ENCODE measurements at places on chromosomes 7 and 10. TPM values are rescaled to one million over a fixed set of nuclear protein-coding genes. Genes with fewer than 3 reads are reported as not detected.

The EN2 gene
- total RNA-seq, result not detected

The DENND10 gene
- 36.0 TPM for total RNA-seq

GRCh38 chr10:62578916-62579315, 204.7 kb downstream of the ZNF365 start:
- no peaks in the 10 kb centered on the region for H3K27me3 ChIP-seq
- peaks cover 3% of the 10 kb centered on the region for H3K4me1 ChIP-seq
- no peak for DNase-seq
- no peak overlapping the region for H3K4me3 ChIP-seq

DNA sequence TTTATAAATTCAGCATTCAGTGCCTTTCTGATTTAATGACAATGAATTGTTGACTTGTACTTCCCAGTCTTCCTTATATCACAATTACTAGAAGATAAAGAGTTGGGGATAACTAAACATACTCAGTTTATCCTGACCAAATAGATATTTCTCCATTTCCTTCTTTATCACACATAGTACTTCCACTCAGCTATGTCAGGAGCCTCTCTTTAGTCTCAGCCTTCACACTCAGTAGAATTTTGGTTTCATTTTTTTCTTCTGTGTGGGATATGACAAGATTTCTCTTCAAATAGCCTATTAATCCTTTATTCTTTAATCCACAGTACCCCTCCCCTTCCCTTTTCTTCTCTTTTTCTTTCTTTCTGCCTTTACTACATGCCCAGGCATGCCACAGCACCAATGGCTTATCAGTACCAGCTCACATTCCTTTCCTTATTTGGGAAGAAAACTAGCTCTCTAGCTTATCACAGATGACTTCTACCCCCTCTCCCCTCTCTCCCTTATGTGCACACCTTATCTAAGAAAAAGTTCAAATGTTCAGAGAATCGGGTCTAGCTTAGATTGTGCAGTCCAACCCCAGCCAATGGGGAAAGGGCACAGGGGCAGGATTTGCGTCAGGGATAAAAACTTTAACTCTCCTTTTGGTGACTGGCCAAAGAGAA, 109.0 kb downstream of the PHF14 start:
- no peak for DNase-seq
- no peaks in the 10 kb centered on the region for H3K4me1 ChIP-seq
- peaks cover 6% of the 10 kb centered on the region for H3K36me3 ChIP-seq
- H3K4me3 ChIP-seq, result no peak overlapping the region
- no peak overlapping the region for H3K27ac ChIP-seq
- H3K27me3 ChIP-seq, result no peaks in the 10 kb centered on the region

- H3K27ac ChIP-seq, result no peak overlapping the region
- no peaks in the 10 kb centered on the region for H3K27me3 ChIP-seq
- no peaks in the 10 kb centered on the region for H3K4me1 ChIP-seq
- DNase-seq, result no peak
Measured at GRCh38 chr10:114584419-114584818, 73.7 kb downstream of the ABLIM1 start.

DNA sequence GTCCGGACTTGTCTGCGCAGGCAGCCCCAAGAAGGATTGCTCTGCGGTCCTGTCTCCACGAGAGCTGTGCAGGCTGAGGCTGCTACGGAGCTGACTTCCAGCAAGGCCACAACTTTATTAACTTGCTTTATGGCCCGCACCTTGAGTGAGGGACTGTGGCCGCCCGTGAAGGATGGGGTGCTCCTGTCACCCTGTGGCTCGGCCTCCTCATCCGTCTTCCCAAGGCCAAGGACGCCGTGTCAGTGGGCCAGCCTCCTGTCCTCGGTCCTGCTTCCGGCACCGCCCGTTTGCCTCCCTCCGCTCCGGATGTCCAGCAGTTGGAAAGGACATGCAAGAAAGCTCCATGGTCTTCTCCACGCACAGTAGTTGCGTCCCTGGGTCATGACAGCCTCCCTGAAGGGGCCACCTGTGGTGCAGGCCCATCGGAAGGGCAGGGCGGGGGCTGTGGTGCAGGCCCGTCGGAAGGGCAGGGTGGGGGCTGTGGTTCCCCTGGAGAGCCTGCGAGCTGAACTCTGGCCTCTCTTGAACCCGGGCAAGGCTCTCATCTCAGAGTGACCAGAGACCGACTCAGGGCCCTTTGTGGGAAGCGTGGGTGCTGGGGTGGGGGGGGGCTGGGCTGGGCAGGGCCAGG, 87.1 kb downstream of the NKX6-2 start:
- DNase-seq, result no peak
- no peak overlapping the region for H3K4me3 ChIP-seq
- H3K4me1 ChIP-seq, result peaks cover 26% of the 10 kb centered on the region
- no peaks in the 10 kb centered on the region for H3K27me3 ChIP-seq
